ENCODE measurements at places on chromosomes 7 and 10. TPM values are rescaled to one million over a fixed set of nuclear protein-coding genes. Genes with fewer than 3 reads are reported as not detected.

Gene UCMA
- not detected for total RNA-seq

Gene GAD2
- not detected for total RNA-seq

Gene SEMA3C
- 75.5 TPM for total RNA-seq

Gene BAMBI
- 11.3 TPM for total RNA-seq

Gene USP6NL
- total RNA-seq, result 11.8 TPM

Gene TEX36
- total RNA-seq, result not detected

Gene POLR3A
- 12.1 TPM for total RNA-seq

Gene TRIM73
- total RNA-seq, result 2.1 TPM

Gene COL17A1
- 2.4 TPM for total RNA-seq

Gene TAS2R41
- total RNA-seq, result not detected

Gene PFKP
- 571 TPM for total RNA-seq

Gene ACTR3C
- total RNA-seq, result not detected

Data from A549 treated with Hydrocortisone at 1 μM for 4 hours (cell line).